ENCODE measurements at places on chromosomes 3 and 15.

DNA sequence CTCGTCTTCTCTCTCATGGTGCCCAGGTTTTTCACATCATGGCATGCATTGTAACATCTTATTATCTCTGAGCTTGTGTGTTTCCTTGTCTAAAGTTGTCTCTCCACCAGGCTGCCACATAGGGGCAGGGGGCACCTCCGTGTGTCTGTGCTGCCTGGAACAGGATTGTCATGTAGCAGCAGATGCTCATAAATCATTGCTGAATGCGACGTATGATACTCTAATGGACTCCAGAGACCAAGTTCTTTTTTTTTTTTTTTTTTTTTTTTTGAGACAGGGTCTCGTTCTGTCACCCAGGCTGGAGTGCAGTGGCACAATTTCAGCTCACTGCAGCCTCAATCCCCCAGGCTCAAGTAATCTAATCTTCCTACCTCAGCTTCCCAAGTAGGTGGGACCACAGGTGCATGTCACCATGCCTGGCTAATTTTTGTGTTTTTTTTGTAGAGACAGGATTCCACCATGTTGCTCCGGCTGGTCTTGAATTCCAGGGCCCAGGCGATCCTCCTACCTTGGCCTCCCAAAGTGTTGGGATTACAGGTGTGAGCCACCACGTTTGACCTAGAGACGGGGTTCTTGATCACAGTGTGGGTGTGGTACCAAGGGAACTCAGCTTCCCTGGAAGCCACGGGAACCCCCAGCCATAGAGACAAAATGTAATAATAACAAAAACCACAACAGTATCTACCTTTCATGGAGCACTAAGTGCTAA is 4.7 kb upstream of the DNASE1L3 start:
- no peak for DNase-seq

- no peak for DNase-seq
Observed at GRCh38 chr3:8579096-8579495, 65.5 kb downstream of the SSUH2 start.

DNA sequence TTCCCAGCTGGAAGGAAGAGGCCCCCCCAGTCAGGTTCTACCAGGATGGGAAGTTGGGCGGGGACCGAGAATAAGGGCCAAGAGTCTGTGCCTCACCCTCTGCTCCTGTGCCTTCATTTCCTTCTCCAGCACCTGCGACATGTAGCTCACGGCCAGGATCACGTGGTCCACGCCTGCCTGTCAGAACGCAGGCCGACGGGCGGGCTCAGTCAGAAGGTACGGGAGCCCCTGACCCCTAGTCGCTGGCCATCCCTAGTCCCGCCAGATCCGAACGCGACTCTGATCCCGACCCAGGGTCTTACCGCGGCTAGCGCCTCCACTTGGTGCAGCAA is 489 bp downstream of the GMPPB start:
- peak; percentile 74 for DNase-seq

GRCh38 chr3:12158387-12159226 is at the start of gene TIMP4:
Gene TIMP4, minus strand, starts transcription at chr3:12158912. Its CDS starts 72 bp downstream, at chr3:12158840.
- DNase-seq, result no peak

DNA sequence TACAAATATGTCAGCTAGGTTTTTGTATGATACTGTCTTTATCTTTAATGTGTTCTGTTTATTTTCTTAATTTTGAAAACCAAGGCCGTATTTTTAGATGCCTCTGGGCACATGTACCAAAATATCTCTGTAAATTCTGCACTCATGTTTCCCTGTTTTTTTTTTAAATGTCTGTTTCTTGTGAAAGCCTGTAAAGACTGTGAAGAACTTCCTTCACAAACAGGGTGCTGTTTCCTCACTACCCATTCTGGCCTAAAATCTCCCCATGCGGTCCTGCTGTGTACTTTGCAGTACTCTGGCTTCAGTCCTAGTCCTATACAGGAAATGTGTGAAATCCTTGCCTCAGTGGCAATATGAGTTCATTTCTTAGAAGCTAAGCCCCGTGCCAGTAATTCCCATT is 133.4 kb upstream of the ZBTB20 start:
- no peak for DNase-seq

DNA sequence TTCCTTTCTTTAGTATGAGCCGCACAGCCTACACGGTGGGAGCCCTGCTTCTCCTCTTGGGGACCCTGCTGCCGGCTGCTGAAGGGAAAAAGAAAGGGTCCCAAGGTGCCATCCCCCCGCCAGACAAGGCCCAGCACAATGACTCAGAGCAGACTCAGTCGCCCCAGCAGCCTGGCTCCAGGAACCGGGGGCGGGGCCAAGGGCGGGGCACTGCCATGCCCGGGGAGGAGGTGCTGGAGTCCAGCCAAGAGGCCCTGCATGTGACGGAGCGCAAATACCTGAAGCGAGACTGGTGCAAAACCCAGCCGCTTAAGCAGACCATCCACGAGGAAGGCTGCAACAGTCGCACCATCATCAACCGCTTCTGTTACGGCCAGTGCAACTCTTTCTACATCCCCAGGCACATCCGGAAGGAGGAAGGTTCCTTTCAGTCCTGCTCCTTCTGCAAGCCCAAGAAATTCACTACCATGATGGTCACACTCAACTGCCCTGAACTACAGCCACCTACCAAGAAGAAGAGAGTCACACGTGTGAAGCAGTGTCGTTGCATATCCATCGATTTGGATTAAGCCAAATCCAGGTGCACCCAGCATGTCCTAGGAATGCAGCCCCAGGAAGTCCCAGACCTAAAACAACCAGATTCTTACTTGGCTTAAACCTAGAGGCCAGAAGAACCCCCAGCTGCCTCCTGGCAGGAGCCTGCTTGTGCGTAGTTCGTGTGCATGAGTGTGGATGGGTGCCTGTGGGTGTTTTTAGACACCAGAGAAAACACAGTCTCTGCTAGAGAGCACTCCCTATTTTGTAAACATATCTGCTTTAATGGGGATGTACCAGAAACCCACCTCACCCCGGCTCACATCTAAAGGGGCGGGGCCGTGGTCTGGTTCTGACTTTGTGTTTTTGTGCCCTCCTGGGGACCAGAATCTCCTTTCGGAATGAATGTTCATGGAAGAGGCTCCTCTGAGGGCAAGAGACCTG is 13.2 kb downstream of the GREM1 start:
- no peak for DNase-seq

DNA sequence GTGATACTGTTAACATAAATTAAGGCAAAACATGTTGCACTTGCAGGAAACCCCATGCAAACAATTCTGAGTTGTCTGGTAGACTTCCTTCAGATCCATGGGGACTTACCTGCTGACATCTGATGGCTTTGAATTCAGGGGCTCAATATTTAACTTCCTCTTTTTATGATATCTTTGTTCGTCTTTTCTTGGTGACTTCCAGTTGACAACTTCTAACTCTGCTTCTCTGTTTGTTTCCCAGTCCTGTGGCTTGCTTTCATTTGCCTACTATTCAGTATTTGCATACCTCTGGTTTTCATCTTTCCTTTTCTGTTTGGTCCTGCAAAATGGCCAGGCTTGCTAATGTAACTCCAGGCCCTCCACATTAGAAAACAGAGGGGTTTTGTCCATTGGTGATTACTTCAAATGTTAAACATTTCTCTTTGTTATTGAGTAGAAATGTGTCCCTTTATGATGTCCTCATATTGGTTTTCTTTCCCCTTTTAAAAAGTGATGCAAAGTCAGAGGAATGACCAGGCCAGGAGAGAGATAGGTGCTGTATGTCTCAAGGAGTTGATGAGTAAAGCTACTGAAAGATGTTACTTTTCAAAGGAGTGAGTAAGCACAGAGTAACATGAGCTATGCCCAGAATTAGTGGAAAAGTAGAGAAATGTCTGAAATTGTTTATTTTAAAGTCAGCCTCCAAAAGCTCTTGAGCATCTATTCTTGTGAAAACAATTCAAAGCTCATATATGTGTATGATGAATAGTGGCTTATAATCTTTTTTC is 335.9 kb downstream of the LPP start:
- DNase-seq, result no peak

DNA sequence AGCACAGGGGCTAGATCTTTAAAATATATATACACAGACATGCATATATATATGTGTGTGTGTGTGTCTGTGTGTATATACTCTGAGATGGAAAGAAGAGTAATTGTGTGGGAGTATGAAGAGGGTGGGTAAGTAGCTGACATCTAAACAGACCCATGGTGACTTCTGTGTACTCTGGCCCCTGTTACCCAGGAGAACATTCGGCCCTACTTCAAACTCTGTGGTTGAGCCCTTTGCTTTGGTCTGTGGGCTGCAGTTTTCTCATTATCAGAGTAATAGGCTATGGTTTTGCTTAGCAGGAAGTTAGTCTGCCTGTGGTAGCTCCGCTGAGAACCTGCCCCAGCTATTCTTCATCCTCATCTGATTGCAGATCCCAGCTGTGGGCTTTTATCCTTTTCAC is 141.4 kb downstream of the RBPMS2 start:
- peak; percentile 64 for DNase-seq

DNA sequence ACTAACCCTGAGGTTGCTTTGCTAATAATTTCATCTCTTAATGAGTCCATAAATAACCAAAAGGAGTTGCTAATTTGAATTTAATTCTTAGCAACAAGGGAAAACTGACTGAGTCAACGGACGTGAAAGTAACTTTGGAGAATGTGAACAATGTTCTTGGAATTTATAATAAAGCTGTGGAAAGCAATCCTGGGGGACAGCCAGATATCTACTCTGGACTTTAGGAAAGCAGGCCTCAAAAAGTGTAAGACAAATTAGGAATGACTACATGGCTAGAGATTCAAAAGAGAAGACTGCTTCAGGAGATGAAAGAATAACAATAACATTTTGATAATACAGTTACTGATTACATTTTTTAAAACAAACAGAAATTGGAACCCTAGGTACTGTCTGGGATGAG is 318.4 kb upstream of the COL8A1 start:
- no peak for DNase-seq

GRCh38 chr3:159776779-159777178 is 211.9 kb upstream of the IL12A start:
- DNase-seq, result no peak

All from activated T-cell treated with anti-CD3 and anti-CD28 coated beads, Interleukin-2, amount 50 U/mL, for 72 hours (primary cell).